ENCODE measurements at places on chromosomes 12 and 14.

GRCh38 chr12:125340791-125341190 lies 275.6 kb downstream of the AACS start:
- no peak for DNase-seq

GRCh38 chr14:68942296-68943035 lies 36.6 kb downstream of the ACTN1 start:
- DNase-seq = no peak

DNA sequence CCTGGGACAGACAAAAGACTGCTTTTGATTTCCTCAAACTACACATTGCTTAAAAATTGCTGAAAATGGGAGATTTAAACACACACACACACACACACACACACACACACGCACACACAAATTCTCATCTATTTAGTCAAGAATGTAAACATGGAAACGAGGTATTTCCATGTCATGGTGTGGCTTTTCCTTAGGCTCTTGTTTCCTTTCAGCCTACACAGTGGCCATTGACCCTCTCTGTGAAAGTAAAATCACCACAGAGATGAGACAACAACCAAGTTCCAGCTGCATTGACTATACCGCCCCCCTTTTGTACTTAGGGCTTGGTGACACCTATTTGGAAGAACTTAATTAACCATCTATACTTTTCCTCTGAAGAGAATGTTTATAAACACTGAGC lies 41.9 kb downstream of the TTC8 start:
- no peak for DNase-seq

DNA sequence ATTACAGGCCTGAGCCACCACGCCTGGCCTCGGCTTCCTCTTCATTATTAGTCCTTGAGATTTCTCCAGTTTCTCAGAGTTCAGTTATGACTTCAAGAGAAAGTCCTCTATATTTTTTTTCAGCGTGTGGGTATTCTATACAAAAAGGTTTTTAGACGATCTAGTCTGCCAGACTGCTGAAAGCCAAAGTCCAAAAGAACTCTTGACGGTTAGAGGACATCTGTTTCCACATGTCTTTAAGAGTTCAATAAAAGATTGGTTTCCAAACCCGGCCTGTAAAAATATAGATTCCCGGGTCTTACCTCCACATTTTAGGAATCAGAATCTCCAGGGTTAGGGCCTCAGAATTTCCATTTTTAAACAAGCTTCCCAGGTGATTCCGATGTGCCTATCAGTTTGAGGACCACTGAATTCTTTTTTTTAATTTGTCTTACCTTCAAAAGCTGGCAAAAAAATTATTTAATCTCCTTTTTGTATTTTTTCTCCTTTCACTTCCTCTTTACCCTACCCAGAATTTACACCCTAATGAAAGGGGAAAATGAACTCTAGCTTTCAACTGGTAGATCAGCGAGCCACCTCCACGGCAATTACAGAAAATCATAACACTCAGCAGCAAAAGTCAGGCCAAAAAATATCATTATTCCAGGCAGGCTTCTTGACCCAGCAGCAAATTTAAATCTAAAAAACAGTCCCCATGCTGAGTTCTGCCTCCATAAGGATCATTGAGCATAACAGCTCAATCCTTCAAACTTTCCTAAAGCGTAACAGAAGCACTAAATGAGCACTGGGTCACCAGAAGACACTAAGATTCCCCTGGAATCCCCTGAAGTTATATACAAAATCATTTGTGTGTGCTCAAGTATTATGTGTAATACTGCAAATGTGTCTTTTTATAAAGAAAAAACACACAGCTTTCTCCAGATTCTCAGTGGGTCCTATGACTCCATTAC lies 8.7 kb downstream of the NT5DC3 start:
- no peak for DNase-seq

DNA sequence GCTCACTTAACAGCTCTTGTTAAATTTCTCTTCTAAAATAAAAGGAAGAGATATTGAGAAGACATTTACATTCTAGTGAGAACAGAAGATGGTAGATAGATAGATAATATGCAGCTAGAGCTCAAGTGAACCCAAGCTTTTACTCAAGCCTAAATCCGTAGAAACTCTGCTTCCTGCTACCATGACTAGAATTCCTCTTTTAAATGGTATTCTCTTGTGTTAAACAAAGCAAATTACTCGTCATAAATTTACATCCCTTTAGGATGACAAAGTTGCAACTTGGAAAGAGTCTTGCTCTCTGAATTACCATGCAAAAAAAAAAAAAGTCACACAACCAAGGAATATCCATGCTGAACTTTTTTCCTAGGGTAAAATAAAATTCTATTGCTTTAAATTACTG lies 160.7 kb upstream of the LRFN5 start:
- no peak for DNase-seq

GRCh38 chr12:2319737-2320506 lies 267.1 kb downstream of the CACNA1C start:
- no peak for DNase-seq

GRCh38 chr12:69916544-69917235 lies 91.7 kb downstream of the MYRFL start:
- no peak for DNase-seq

DNA sequence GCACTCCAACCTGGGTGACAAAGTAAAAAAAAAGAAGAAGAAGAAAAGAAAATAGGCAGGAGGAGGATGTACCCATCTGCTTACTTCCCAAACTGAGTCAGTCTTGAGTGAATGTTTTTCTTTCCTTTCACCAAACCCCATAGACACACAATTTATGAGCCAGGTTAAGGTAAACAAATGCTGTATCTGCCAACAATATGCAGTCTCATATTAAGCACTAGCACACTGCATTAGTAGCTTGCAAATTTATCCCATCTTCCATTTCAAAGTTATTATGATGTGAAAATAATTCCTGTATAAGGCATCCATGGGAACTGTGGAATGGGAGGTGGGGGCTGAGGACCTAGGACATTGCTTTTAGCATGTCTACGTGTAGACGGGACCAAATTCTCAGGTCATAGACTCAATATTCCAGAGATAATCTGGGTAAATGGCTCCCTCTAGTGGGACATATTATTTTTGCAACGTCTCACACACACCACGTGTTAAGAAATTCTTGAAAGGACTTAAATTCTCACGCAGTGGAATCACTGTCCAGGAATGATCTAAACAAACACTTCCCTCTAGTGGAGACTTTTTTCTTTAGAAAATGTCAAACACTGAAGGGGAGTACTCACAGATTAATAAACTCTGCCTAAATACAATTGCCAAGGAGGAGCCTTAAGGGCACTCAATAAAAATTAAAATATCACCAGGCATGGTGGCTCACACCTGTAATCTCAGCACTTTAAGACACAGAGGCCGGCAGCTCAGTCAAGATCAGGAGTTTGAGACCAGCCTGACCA lies 17.1 kb upstream of the OR10P1 start:
- no peak for DNase-seq

DNA sequence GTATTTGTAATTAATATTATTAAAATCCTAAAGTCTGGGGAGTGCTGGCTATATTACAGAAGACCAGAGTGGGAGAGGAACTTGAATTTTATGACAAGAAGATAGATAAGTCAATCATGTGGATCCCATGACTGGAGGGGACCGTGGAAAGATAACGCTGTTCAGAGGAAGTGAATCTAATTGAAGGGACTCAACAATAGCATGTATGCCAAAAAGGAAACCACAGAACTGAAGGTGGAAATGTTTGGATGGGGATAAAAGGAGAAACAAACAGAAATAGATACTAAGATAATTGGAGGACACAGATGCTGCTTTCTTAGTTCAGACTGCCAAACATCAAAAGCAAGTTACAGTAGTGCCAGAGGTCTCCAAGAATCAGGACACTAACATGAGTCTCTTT lies 21.1 kb downstream of the OR6J1 start:
- no peak for DNase-seq
